ENCODE measurements at places on chromosomes 5 and 9.

DNA sequence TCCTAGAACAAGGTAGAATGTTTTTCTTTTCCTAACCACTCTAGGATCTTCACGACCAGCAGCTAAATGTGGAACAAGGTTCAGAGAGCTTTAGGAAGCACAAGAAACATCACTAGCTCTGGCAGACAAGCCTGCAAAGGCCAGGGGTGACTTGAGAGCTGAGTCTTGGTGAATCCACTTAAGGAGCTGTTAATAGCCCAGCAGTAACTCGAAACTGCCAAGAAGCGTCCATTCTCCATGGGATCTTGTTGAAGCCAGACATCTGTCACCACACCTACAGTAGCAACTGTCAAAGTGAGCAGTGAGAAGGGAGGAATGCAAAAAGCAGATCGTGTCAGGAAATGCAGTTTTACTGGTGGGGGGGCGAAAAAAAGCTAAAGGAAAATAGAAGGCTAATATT is 87.2 kb downstream of the ATPSCKMT start:
- no peak for DNase-seq

- DNase-seq, result no peak
Observed at GRCh38 chr9:122785269-122785668, 3.5 kb upstream of the OR5C1 start.

DNA sequence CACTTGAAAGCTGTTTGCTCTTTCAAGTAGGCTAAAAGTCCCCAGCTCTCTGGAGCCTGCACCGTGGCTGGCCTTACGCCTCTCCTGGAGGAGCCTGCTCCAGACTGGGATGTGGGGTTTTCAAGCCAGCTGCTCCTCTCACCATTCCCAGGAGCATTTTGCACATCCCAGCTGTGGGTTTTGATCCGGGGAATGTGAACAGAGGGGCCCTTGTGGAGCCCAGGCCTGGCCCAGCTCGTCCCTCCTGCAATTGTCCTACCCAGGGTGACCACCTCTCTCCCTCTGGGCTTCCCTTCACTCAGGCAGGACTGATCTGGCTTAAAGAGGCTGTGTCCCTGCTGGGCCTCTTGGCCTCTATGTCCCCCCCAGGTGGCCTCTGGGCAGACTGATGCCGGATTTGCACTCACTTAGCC is 32.5 kb upstream of the TIFAB start:
- no peak for DNase-seq

GRCh38 chr9:77021291-77021894 is 1.9 kb downstream of the FOXB2 start:
- DNase-seq, result no peak

GRCh38 chr5:95053253-95053652 is 231.6 kb downstream of the MCTP1 start:
- no peak for DNase-seq

- no peak for DNase-seq
Observed at GRCh38 chr9:136411378-136411777, 920 bp downstream of the PMPCA start.

DNA sequence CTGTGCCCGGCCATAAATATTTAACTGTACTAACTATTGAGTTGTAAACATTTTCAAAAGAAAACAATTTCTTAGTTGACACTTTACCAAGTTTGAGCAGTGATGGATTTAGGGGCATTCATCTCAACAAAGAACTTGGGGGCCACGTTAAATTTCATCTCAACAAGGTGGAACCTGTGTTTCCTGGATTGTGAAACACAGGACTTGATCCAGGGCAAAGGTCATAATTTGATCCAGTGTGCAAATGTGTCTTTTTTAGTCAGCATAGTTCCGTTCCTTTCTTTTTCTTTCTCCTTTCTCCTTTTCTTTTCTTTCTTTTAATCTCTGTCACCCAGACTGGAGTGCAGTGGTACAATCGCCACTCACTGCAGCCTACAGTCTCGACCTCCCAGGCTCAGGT is 3.1 kb downstream of the GFRA3 start:
- DNase-seq, result no peak

DNA sequence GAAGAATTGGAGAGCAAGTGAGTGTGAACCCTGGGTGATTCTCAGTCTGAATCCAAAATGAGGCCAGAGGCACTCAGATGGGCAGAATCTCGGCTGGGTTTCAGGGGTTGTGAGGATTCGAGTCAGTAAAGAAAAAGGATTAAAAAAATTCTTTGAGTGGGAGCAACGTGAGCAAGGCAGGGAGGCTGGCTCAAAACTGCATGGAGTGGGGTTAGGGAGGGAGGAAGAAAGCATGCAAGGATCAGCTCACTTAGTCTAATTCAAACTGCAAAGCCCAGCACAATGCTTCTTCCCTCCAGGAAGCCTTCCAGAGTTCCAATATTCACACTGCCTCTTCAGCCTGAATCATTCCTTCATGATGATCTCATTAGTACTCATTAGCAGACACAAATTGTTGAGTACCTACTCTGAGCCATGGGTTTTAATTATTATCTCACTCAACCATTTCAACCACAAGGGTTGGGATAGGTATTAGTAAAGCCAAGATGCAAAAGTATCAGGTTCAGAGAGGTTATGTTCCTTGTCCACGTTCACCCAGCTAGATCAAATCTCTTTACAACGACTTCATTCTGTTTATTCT is 95.8 kb downstream of the BRINP1 start:
- DNase-seq, result no peak

- DNase-seq, result no peak
Observed at GRCh38 chr5:37477426-37477825, 98.3 kb downstream of the WDR70 start.

GRCh38 chr5:154858972-154859871 is 795 bp downstream of the CNOT8 start:
- DNase-seq, result no peak

- no peak for DNase-seq
Observed at GRCh38 chr9:98300611-98301010, 45.2 kb upstream of the TBC1D2 start.

- DNase-seq, result no peak
Observed at GRCh38 chr9:135760465-135760864, 58.5 kb downstream of the KCNT1 start.

GRCh38 chr9:87748881-87749280 is 23.0 kb downstream of the CTSL start:
- no peak for DNase-seq

DNA sequence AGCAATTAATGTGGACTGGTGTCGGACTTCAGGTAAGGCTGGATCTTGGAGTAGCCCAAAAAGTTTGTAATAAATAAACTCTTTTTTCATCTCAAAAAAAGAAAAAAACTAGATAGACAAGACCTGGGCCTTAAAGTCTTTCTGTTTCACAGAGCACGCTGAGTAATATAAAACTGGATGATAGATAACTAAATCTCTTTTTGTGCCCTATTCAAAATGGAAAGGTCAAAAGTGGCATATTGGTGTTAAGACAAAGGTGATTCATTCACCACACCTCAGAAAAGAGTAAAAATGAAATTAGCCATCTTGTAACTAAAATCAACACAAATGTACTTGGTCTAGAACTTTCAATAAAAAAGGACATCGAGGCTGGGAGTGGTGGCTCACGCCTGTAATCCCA is 30.3 kb upstream of the RFK start:
- no peak for DNase-seq

GRCh38 chr5:173711466-173711865 is 95.0 kb upstream of the BOD1 start:
- no peak for DNase-seq

DNA sequence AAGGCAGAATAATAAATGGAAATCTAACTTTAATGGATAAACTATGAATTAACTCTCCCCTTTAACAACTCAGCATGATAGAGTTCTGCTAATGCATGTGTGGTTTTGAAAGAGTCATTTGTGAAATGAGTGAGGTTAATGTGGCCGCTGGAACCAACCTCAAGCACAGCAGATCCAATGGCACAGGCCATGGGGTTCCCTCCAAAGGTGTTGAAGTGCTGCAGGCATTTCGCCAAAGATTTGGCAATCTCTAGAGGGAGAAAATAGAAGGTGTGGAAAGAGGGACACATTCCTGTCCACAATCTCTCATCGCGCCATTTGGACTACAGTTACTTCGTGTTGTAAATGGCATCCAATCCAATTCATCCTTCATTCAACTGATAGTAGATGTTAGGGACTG is 35.0 kb downstream of the AGXT2 start:
- DNase-seq, result no peak

- DNase-seq, result no peak
Observed at GRCh38 chr9:117687532-117687931, 16.7 kb upstream of the TLR4 start.

Measured in glutamatergic neuron (in vitro differentiated cells).